Fibroblast of mammary gland (primary cell): ENCODE measurements at places on chromosomes 1 and 21.

- peak; percentile 68 for DNase-seq
These were observed 408.3 kb upstream of the PLXNA2 start for GRCh38 chr1:208652296-208653160.

DNA sequence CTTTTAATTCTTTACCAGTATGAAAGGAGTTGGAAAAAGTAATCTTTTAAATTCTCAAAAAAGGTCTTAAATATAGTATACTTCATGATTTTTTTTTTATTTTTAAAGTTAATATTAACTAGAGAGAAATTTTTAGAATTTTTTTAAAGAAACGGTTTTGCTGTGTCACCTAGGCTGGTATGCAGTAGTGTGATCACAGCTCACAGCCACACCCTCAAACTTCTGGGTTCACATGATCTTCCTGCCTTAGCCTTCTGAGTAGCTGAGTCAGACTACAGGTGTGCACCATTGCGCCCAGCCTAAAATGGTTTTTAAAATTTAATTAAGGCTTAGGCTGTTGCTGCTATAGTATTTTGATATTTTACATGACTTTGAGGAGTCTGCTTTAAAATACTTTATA lies 52.4 kb downstream of the TLCD4 start:
- DNase-seq = no peak

GRCh38 chr1:94032637-94033036 lies 88.3 kb downstream of the ABCA4 start:
- DNase-seq = no peak

DNA sequence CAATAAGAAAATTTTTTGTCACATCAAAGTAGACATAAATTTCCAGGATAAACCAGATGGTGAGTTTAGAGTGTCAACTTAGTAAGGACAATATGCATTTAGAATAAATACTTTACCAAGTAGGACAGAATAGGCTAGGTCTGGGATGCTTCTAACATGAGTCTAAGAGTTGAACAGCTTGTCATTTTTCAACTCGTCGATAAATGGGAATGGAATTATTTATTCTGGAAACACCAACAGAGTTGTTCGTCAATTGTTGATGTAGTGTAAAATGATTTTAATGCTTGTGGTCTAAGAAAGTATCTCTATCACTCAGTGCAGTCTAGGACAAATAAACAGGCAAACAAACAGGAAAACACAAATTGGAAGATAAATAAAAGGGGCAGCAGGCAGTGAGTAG lies 358.4 kb upstream of the ST6GALNAC5 start:
- DNase-seq = no peak

DNA sequence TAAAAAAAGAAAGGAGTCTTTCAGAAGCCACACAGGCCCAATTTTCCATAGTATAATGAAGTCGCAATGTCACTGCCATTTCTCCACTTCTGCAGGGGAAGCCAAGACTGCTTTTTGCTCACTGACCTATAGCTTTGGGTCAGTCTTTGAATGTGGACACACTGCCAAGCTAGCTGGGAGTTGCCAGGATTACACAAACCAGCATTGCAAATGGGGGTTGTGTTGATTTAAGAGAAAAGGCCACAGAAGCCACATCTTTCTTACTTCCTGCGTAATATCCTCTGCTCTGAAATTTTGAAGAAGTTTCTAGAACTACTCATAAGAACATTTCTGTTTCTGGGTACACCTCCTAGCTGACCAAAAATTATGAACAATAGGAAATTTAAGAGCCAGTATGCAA lies 45.8 kb upstream of the SAMSN1 start:
- DNase-seq = peak; percentile 87
